HS-27A (cell line): ENCODE measurements at places on chromosomes 11 and 22.

GRCh38 chr11:69644071-69644961 is 3.4 kb downstream of the CCND1 start:
- no peak for DNase-seq

GRCh38 chr11:130146796-130147195 is 12.8 kb upstream of the ST14 start:
- DNase-seq = no peak

- no peak for DNase-seq
Measured at GRCh38 chr11:21414953-21415352, 745.6 kb downstream of the NELL1 start.

DNA sequence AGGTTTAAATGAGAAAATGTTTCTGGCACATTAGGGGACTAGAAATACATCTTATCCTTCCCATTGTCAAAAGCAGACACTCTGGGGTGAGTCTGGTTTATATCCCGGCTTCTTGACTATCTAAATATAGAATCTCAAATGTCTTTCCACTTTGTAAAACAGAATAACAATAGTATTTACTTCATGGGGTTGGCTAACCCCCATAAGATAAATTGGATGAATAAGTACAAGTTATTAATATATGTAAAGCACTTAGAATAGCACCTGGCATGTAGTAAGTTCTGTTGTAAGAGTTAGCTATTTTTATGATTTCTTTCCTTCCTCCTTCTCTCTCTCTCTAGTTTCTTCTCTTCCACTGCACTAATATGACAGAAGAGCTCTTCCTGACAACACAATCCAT is 499.1 kb downstream of the INSC start:
- DNase-seq = no peak

GRCh38 chr11:36411202-36411640 is 98.9 kb downstream of the TRAF6 start:
- DNase-seq = no peak

- no peak for DNase-seq
Measured at GRCh38 chr11:94922321-94923003, 50.9 kb downstream of the CWC15 start.

GRCh38 chr11:121890946-121891515 is 225.0 kb downstream of the BLID start:
- DNase-seq = no peak

DNA sequence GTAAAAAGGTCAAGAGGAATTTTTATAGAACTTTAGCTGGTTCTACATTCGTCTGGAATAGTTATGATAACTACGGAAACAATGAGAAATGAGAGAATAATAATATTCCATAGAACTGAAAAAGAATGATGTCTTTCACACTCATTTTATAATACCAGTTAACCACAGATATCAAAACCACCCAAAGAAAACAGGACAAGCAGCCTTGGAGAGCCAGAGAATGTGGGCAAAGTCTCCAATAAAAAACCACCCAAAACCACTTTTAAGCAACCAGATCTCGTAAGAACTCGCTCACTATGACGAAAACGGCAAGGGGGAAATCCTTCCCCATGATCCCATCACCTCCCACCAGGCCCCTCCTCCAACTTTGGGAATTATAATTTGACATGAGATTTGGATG is 60.8 kb downstream of the ARHGAP32 start:
- no peak for DNase-seq

DNA sequence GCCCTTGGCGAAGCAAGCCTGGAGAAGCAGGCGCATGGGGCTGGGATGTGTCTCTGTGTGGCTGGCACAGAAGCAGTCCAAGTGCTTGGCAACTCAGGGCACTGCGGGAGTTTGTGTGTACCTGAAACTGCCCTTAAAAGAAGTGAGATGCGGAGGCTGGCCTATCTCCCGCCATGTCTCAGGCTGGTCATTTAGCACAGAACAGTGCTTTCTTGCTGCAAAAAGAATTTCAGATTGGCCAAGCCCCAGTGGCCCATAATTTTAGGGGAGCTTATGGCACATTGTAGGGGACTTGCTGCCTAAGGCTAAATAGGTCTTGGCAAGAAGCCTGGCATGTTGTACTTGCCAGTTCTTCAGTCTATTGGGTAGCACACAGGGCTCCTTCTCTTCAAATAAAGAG is 16.4 kb downstream of the EHF start:
- DNase-seq = no peak

DNA sequence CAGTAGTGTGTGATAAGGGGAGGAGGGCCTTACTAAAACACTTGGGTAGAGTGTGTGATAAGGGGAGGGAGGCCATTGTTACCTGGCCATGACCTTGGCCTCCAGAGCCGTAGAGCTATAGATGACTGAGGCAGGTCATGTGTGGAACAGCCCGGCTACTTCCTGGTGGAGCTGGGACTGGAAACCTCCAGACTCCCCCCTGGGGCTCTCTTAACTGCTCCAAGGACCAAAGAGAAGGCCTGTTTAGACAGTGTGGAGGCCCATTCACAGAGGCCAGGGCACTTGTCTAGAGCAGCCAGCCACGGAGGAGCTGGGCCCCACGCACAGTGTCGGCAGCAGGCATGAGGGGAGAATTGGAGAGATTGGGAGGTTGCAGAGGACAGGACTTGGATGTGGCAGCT is 12.5 kb upstream of the MICALL1 start:
- DNase-seq = no peak

GRCh38 chr11:27241311-27242122 is 121.5 kb downstream of the CCDC34 start:
- no peak for DNase-seq

- no peak for DNase-seq
Measured at GRCh38 chr11:64247729-64248531, 1.2 kb upstream of the PPP1R14B start.

DNA sequence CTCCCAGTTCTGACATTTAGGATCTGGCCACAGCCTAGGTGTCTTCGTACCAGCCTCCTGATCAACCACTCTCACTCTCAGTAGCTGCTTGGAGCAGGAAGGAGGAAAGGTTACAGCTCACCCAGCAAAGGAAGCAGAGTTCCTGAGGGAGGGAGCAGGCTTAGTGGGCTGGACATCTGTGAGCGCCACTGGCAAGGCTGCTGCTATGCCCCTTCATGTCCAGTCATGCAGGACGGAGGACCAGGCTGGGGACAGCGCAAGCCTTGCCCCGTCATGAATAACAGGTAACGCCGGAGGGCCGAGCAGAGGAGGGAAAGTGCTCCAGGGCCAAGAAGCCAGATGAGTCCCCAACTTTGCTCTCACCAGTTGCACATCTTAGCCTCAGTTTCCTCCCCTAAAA is 25.8 kb downstream of the TPST2 start:
- no peak for DNase-seq

GRCh38 chr22:24146791-24147353 is 34.4 kb upstream of the SUSD2 start:
- DNase-seq = no peak

DNA sequence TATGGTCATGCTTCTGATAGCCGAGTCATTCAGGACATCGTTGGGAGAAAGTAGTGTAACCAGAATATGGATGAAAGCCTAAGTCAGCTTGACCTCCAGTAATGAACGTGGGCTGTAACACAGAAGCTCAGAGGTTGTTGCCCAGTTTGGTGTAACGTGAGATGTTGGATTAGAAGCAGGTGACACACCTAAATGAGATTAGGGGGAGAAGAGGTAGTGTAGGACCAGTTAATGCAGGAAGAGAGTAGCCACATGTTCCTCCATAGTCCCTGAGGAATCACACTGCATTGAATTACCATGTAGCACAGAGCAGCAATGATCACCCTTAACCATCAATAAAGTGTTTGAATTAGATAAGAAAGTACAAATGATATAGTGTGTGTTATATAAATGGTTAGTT is 20.4 kb downstream of the FBXO7 start:
- no peak for DNase-seq

- DNase-seq = no peak
Measured at GRCh38 chr11:103525069-103525468, 415.8 kb downstream of the DYNC2H1 start.

GRCh38 chr11:35282221-35282882 is 137.0 kb downstream of the SLC1A2 start:
- DNase-seq = no peak

GRCh38 chr22:20186871-20187546 is 36.2 kb upstream of the CCDC188 start:
- no peak for DNase-seq

DNA sequence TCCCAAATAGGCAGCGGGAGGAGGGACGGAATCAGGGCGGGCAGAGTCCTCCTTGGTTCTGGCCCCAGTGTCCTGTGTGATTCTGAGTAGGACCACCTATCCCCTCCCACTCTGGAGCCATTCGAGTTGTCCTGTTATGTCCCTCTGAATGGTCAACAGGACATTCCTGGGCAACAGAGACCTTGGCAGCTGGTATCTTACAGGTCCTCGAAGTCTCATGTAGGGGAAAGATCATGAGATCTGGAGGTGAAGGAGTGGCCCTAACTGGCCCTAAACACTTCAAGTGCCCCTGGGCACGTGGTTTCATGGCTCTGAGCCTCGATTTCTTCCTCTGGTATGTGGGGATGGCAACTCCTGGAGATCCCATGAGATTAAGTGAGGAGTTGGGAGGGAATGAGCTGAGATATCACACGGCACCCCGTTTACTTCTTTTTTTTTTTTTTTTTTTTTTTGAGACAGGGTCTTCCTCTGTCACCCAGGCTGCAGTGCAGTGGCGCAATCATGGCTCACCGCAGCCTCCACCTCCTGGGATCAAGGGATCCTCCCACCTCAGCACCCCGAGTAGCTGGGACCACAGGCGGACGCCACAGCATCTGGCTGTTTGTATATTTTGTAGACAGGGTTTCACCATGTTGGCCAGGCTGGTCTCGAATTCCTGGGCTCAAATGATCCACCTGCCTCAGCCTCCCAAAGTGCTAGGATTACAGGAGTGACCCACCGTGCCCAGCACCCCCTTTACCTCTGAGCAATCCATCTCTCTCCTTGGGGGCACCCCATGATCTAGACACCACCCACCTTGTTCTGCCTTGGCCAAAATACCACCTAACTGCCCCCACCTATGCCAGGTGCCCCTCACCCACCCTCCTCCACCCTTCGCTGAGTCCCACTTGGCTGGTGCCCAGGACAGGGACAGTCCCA is 6.8 kb downstream of the LIF start:
- DNase-seq = no peak

DNA sequence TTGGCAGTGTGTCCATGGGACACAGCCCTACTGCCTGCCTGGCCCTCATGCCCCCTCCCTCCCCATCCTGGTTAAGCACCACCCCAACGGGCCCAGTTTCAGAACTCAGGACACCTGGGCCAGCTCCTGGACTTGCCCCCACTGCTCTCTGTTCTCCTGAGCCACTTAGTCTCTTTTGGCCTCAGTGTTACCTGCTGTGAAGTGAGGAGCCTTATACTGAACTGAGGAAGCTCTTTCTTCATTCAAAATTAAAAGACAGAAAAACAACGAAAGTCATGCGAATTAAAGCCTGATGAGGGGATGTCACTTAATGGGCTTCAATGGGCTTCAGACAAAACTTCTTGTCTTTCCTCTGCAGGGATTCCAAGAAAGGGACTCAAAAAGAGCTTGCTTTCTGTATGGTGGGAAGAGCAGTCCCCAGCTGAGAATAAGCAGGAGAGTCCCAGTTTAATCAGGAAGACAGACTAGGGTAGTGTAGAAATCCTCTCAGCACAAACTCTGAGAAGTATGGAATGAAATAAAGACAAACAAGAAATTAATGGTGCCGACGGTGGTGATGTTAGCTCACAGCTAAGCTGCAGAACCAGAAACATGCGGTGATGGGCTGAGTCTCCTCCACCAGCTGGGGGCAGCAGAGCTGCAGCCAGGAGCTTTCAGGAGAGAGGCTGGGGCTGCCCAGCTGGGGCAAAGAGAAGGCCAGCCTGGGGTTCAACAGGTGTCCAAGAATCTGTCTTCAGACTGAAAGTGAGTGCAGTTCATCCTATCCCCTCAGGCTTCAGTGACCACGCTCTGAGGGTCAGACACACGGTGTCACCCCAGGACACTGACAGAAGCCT is 101.0 kb downstream of the GGTLC2 start:
- no peak for DNase-seq

- peak; percentile 34 for DNase-seq
Measured at GRCh38 chr11:95089620-95090542, at the start of gene ENDOD1. TSS of gene ENDOD1 (plus strand) at chr11:95089846. CDS start at chr11:95089928, 82 bp downstream.

DNA sequence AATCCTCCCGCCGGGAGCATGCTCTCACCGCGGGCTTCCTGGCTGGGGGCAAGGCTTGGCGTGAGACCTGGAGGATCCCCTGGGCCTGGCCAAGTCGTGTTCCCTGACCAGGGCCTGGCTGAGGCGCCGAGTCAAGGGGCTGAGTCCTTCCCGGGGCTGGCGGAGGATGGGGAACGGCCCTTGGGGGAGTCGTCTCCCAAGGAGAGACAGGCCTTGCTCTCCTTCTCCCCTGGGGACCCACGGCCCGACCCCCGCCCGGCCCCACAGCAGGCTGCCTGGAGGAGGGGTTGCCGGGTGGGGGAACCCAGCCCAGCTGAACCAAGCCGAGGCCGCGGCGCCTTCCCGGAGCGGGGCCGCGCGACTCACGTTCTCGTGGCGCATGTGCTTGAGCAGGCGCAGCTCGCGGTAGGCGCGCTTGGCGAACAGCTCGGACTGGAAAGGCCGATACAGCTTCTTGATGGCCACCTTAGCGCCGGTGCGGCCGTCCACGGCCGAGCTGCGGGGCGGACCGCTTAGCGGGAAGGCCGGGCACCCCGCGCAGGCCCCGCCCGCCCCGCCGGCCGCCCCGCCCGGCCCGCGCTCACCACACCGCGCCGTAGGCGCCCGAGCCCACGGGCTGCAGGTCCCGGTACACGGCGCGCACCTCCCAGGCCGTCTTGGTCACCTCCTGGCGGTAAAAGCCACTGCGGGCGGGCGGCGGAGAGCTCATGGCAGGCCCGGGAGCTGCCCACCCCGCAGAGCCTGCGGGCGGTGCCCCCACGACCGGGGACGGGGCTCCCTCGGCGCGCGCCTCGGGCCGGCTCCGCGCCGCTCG is 475 bp downstream of the MAPK12 start:
- no peak for DNase-seq

GRCh38 chr11:72682858-72683243 is 8.6 kb upstream of the PDE2A start:
- no peak for DNase-seq

DNA sequence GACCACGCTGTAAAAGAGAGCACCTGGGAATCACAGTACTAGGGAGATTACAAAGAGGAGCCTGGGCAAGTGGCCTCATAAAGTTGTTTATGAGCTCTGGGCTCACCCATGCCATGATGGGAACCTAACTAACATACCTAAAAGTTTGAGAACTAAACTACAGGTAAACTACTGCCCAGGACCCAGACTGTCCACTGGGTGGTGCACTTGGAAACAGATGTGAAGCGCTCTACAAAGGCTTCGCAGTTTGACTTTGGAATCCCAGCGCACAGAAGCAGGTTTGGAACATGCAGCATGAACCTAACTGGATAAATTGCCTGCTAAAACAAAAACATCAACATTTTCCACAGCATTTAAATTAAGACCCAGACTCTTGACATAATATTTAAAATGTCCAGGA is 418.6 kb downstream of the FAM181B start:
- no peak for DNase-seq
